ENCODE measurements at places on chromosomes 2 and 18. TPM values are rescaled to one million over a fixed set of nuclear protein-coding genes. Genes with fewer than 3 reads are reported as not detected.

The PLGLB1 gene
- 3.4 TPM for total RNA-seq

The ANKRD30BL gene
- total RNA-seq = not detected

The GPAT2 gene
- total RNA-seq = 1.6 TPM

The DSC2 gene
- total RNA-seq = 9.3 TPM

The SH3BP4 gene
- total RNA-seq = 71.9 TPM

The TCF7L1 gene
- total RNA-seq = 4.3 TPM
